Natural killer cell (primary cell): ENCODE measurements at places on chromosomes 7 and 10. TPM values are rescaled to one million over a fixed set of nuclear protein-coding genes. Genes with fewer than 3 reads are reported as not detected.

Gene STK31
- total RNA-seq = 1.3 TPM

Gene SYPL1
- total RNA-seq = 14.9 TPM

DNA sequence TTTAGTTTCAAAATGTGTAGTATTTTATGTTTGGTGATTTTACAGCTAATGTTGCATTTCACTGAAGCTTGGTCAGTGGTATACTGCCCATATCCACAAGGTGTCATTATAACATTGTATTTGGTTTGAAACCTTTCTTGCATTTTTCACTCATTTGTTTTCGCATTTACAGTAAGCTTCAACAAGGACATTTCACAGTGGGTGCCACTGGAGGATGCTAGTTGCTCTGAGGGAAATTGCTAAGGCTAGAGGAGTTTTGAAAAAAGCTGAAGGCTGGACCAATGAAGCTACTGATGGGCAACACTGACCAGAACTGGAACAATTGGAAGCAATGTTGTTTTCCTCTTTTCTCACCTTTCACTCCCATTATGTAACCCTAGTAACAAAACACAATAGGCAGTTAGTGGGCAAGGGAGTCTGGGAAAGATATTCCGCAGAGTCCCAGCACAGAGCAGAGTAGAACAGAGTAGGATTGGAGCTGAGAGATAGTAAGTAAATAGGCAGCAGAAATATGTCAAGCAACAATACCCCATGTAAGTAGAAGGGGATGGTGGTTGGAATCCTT, 23.6 kb upstream of the SRI start:
- DNase-seq = no peak

DNA sequence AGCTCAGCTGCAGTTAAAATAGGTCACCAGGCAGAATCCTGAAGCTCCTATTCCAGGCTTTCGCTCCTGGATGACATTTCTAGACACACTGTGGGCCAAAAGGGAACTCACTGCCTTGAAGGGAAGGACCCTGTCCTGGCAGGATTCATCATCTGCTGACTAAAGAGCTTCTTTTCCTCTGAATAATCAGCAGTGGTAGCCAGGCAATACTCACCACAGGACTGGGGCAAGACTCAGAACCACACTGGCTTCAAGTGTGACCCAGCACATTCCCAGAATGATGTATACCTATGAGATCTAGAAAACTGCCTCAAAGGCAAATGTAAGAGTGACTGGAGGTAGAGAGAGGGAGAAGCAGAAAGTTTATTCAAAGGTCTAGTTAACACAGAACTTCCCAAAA, 29.5 kb upstream of the EBF3 start:
- no peak for DNase-seq

DNA sequence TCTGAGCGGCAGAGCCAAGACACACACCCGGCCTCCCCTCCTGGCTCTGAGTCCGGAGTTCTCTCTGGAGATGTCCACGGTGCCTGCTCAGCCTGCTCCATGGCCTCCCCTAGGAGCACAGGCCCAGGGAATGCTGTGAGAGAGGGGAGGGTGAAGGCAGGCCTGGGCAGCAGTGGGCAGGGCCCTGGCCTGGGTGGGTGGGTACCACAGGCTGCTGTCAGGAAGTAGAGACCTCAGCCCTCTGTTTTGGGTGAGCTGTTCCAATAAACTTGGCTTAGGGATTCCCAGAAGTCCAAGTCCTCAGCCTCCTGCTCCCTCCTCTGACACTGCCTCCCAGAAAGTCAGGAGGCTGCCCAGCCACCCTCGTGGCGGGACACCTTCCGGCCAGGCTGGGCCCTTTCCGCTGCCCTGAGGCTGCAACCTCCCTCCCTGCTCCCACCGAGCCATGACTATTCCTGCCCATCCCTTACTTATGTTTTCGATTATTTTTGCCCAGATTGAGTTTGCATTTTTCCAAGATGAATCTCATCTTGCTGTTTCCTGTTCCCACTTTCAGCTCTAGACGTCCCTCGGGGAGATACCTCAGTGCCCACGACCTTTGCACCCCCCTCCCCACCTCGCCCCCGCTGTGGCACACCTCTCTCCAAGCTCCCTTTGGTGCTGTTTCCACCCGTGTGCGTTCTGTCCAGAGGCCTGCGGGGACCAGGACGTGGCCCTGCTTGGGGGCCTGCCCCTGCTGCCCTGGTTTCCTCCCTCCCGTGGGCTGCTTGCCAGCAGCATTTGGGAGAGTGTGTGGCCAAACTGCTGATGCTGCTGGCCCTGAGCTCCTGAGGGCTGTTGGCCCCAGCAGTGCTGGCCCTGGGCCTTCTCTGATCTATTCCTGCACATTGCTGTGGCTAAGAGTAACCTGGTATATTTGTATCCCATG, 5.8 kb upstream of the POLM start:
- DNase-seq = no peak

- no peak for DNase-seq
Measured at GRCh38 chr10:58480321-58480720, 32.4 kb upstream of the BICC1 start.
